ENCODE measurements at places on chromosomes 6 and 20.

GRCh38 chr6:144351379-144352127, 66.4 kb downstream of the UTRN start:
- DNase-seq, result no peak

DNA sequence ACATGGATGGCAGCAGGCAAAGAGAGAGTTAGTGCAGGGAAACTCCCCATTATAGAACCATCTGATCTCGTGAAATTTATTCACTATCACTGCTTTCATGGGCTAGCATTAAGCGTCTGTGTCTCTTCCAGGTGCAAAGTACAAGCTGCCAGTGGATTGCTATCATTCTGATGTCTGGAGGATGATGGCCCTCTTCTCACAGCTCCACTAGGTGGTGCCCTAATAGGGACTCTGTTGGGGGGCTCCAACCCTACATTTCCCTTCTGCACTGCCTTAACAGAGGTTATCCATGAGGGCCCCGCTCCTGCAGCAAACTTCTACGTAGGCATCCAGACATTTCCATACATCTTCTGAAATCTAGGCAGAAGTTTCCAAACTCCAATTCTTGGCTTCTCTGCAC, 347.8 kb upstream of the HS3ST5 start:
- DNase-seq, result no peak

DNA sequence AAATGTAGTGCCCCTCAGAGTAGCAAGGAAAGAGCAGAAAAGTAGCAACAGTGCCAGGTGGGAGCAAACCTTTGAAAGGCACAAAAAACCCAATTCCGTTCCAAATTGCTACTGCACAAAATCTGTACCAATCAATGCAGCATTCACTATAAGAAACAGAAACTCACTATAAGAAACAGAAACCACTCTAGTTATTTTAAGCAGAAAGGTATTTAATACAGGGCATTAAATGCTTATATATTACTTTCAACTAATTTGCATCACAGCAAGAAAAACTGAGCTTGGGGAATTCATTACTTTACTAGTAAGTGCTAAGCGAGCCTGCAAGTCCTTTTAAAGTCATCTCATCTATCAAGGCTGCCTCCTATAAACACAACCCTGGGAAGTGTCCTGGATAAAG, 116.5 kb upstream of the OLIG3 start:
- no peak for DNase-seq

- no peak for DNase-seq
These were observed 298.2 kb downstream of the BTBD9 start for GRCh38 chr6:38341496-38341895.

DNA sequence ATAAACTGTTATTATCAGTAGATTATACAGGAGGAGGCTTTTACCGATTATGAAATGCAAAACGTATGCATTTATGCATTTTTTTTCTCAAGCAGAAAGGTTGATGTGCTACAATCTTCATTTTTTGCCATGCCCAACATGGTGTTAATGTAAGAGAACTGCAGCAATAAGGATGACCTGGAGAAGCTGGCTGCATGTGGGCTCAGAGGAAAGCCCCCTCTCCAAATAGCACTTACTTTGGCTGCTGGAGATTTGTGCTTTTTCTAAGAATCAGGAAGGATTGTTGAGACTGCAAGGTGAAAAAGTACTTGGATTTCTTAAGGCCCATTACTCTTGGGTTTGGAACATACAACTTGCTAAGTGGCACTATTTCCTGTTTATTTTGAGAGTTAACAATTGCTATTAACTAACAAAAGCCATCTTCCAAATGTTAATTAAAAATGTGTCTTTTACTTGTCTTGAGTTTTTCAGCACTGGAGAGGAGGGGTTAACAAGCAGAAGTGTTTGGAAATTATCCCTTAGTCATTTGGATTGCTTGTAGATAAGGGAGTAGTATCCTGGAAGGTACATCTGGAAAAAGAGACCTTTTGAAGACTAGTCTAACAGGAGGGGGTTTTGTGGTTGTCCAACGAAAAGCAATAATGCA, 5.6 kb downstream of the SOX4 start:
- DNase-seq, result no peak

GRCh38 chr6:43710576-43710975, 23.0 kb upstream of the MRPS18A start:
- DNase-seq, result no peak

DNA sequence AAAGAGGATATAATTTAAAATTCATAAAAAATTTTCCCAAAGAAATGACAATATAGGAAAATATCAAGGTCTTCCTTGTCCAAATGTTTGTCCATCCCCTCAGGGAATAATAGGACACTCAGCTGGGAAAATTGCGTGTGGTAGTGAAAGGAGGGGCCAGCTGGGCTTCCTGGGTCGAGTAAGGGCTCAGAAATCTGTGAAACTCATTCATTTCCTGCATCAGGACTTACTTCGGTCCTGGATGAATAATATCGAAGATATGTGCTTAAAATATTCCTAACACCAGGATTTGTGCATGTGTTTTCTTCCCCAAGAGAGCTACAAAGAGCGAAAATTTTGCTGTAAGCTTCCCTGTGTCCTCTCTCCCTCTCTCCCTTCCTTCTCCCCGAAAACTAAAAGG, 118.2 kb upstream of the GJE1 start:
- DNase-seq, result no peak

GRCh38 chr6:39200498-39201020, 28.7 kb downstream of the KCNK5 start:
- DNase-seq, result no peak

DNA sequence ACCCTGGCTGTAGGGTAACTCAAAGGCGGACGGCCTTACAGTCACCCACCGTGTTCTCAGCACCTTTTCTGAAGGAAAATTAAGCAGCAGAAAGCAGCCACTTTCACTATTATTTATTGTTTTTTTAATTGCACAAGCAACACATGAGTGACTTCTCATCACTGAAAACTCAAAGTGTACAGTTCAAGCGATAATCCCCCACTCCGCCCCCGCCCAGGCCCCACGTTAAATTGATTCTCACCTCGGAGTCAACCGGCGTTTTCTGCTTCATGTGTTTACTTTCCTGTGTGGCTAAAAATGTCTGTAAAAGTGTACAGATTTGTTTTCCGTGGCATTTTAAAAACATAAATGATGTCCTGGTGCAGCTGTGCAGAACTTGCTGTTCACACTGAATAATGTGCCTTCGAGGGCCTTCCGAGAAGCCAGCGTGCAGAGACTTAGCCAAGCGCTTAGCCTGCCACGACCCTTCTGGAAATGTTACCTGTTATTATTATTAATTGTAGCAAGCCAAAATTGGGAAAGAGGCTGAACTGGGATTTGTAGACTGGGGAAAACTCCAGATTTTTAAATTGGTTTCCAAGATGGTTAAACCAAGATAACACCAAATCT, 335.7 kb downstream of the CDH4 start:
- no peak for DNase-seq

GRCh38 chr6:151763303-151763702, 44.2 kb upstream of the ESR1 start:
- no peak for DNase-seq

GRCh38 chr6:113694278-113695077, 162.7 kb upstream of the MARCKS start:
- no peak for DNase-seq

GRCh38 chr6:84428300-84428907, 201.0 kb upstream of the CEP162 start:
- DNase-seq, result peak; percentile 18

- DNase-seq, result no peak
These were observed 36.3 kb downstream of the ZNF133 start for GRCh38 chr20:18324596-18325089.

- no peak for DNase-seq
These were observed 1.8 kb downstream of the ADAM33 start for GRCh38 chr20:3679749-3680700.

DNA sequence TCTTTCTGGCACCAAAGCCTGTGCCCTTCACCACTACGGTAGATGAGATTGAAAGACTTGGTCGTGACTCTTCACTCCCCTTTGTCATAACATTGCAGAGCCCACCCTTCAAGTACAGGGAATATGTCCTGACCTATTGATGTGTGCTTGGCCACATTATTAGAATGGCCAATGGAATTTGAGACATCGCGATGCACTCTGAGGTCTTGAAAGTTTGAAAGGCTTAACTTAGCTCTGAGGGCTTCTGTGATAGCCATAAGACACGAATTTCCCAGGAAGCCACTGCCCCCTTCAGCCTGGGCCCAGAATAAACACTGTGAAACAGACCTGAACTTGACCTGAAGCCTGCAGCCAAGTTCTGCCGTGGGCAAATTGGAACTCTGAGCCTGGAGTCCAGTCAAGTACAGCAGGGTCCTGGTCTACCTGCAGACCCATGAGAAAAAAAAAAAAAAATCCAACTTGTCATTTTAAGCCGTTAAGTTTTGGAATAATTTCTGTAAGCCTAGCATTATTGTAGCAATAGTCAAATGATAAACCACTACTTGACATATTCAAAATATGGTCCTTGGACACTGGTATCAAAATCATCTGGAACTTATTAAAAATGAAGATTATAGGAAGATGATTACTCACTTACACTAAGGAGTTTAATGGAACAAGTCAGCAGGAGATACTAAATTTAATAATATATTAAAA, 36.9 kb upstream of the TRAF3IP2 start:
- DNase-seq, result peak; percentile 3

GRCh38 chr6:151757506-151757955, 50.0 kb upstream of the ESR1 start:
- DNase-seq, result no peak

- no peak for DNase-seq
These were observed 6.1 kb upstream of the RWDD1 start for GRCh38 chr6:116564921-116565872.

DNA sequence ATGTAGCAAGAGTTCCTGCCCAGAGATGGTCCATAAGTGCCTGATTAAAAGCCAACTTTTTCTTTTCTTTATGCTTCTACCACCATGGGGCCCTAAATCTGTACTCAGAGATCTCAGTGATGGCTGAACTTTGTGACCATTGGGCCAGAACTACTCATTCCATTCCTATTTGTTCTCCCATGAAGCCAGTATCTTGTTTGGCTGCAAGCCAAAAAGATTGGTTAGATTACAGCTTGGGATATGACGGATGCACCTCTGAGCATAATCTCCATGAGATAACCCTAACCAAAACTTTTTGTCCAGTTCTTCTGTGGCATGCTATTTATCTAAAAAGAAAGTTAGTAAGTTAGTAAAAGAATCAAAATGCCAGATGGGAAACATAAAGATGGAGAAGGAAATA, 72.2 kb downstream of the PLCB4 start:
- no peak for DNase-seq
